ENCODE measurements at places on chromosomes 2 and 18. TPM values are rescaled to one million over a fixed set of nuclear protein-coding genes. Genes with fewer than 3 reads are reported as not detected.
A peak's percentile ranks its signal among the peaks of the same experiment; 100 is the strongest.

DNA sequence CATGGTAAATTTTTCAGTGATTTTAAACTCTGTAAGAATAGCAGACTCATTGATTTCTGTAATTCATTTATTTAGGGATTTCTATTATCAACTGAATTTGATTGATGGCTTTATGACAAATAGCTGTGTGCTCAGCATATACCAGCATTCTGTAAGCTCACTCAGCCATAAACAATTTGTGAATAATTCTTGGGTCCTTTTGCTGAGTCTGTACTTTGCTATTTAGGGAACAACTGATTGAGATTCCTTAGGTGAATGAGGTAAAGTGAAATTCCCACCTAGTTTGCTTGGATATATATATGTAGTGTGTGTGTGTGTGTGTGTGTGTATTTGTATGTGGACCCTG lies 76.7 kb upstream of the CAVIN2 start:
- no peak overlapping the region for H3K27ac ChIP-seq
- peaks cover under 1% of the 10 kb centered on the region for H3K4me1 ChIP-seq

DNA sequence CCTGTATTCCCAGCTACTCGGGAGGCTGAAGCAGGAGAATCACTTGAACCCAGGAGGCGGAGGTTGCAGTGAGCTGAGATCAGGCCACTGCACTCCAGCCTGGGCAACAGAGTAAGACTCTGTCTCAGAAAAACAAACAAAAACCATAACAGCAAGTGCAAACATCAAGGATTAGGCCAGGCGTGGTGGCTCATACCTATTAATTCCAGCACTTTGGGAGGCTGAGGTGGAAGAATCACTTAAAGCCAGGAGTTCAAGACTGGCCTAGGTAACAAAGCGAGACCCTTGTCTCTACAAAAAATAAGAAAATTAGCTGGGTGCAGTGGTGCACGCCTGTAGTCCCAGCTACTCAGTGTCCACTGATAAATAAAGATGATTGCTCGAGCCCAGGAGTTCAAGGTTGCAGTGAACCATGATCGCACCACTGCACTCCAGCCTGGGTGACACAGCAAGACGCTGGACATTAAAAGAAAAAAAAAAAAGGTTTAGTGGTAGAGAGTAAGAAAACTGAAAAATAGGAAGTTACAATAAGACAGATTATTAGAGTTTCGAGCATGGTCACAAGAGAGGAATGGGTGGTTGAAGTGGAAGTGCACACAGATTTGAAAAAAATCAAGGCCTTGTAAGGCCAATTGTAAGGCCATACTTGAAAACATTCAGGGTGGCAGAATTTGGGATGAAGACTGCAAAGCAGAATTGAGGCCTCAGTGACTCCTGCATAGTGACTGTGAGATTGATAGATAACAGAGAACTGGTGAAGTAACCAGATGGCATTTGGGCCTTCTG lies 6.4 kb upstream of the KCMF1 start:
- no peak for DNase-seq
- H3K27ac ChIP-seq, result no peak overlapping the region
- peaks cover 48% of the 10 kb centered on the region for H3K36me3 ChIP-seq
- no peak overlapping the region for H3K4me3 ChIP-seq
- H3K27me3 ChIP-seq, result no peaks in the 10 kb centered on the region

DNA sequence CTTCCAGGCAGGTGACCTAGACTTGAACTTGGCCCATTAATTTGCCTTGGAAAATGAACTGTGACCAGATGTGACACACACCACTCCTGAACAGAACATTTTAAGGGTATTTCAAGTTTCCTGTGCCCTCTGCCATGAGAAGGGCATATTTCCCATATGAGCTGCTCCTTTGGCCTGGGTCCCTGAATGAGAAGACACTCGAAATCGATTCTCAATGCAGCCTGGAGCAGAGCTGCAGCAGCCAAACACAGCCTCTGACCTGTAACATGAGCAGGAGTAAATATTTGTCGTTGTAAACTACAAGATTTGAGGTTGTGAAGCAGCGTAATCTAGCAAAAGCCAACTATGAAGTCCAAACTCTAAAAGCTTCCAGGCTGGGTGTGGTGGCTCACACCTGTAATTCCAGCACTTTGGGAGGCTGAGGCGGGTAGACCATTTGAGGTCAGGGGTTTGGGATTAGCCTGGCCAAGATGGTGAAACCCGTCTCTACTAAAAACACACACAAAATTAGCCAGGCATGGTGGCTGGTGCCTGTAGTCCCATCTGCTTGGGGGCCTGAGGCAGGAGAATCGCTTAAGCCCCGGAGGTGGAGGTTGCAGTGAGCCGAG lies 30.1 kb upstream of the SOS1 start:
- H3K36me3 ChIP-seq, result no peaks in the 10 kb centered on the region
- H3K27me3 ChIP-seq, result no peaks in the 10 kb centered on the region
- no peaks in the 10 kb centered on the region for H3K4me1 ChIP-seq

DNA sequence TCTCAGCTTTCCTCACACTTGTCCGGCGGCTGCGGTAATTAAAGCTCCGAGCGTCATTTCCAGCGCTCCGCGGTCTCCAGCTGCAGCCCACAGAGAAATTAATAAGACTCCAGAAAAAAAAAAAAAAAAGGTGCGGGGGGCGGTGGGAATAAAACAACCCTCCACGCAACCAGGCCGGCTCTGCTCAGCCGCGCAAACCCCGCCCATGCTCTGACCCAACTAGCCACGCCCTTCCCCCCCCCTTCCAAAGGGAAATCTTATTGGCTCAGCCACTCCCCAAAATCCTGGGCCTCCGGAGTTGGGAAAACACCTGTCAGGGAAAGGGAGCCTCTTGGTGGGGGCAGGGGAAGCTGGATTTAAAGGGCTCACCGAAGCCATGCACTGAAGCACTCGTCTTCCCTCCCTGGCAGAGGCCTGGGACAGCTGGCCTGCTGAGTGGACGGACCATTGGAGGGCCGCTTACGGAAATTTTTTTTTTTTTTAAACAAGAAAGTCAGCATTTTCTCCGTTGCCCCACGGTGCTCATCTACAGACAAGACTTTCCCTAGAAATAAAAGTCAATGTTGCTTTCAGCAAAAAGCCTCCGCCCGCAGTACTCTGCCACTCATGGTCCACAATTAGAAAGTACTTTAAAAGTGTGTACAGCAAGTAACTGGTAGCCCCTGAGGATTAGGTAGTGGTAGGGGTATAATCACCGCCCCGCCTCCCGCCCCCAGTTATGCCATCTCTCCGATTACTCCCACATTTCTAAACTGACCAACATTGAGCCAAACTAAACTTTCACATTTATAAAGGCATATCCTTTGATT lies 674 bp upstream of the ERBB4 start:
- H3K4me1 ChIP-seq, result no peaks in the 10 kb centered on the region
- H3K4me3 ChIP-seq, result peak overlapping the region; percentile 65
- no peak overlapping the region for H3K27ac ChIP-seq
- no peaks in the 10 kb centered on the region for H3K36me3 ChIP-seq
- peak; percentile 62 for DNase-seq

DNA sequence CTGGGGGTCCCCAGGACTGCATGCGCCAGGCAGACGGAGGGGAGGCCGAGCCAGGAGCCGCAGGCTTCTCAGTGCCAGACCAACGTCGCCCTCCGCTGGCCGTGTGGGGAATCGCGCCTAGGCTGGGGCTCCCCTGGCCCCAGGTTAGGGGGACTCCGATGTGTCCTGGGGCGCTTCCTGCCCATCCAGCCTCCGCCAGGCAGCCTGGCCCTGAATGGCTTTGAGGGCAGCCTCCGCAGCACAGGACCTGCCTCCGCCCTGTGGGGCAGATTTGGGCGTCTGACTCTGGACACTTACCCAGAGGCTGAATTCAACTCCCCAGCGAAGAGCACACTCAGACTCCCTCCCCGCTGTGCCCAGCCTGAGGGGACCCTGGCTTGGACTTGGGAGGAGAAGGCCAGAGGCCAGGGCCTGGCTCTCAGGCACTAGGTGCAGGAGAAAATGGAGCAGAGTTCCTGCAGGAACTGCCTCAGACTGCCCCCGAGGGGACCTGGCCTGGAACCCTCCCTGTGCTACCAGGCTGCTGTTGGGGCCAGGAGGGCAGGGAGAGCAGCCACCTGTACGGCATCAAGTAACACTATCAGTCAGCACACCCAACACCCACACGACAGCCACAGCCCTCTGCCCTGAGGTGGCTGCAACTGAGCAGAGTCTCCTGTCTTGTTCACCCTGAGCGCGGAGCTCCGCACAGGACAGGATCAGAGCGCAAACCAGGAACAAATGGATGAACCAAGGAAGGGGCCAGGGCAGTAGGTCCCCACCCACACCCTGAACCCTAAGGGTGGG lies 597 bp upstream of the TEKT4 start:
- H3K36me3 ChIP-seq, result no peaks in the 10 kb centered on the region
- no peak overlapping the region for H3K4me3 ChIP-seq
- H3K27me3 ChIP-seq, result peaks cover 25% of the 10 kb centered on the region
- H3K4me1 ChIP-seq, result no peaks in the 10 kb centered on the region

DNA sequence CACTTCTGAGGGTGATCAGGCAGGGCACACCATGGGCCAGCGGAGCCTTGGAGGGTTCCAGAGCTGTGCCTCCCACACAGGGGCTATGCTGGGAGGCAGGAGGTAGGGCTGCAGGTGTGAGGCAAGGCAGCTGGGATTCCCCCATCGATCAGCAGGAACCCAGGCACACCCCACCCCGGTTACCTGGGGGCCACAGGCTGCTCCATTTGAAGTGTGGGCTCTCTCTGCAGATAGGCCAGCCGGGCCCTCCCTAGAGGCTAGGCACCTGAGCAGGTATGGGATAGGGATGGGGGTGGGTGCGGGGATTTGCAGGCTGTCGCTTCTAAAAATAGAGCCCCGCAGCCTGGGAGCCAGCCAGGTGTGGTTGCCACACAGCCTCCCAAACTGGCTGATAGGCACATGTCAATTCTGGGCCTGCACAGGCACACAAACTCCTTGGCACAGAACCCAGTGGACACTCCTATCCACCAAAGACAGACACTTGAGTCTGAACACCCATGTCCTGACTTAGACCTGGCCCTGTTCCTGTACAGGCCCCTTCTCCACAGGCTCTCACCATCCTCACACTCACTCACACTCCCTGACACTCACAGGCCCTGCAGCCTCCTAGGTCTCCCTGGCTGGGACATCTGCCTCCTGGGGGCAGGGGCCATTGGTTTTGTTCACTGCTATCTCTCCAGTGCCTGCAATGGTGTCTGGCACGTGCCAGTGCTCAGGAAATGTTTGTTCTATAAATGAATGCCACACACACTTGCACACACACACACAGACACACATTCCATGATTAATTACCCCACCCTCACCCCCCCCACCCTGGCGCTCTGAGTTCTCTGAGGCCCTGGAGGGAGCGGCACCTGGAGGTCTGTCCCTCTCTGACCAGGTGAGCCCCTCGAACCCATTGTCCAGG lies 73.4 kb downstream of the ZFP36L2 start:
- H3K4me1 ChIP-seq, result no peaks in the 10 kb centered on the region
- peak; percentile 39 for DNase-seq
- H3K27me3 ChIP-seq, result no peaks in the 10 kb centered on the region
- no peak overlapping the region for H3K4me3 ChIP-seq

- DNase-seq, result no peak
- H3K4me1 ChIP-seq, result no peaks in the 10 kb centered on the region
- H3K36me3 ChIP-seq, result no peaks in the 10 kb centered on the region
- H3K4me3 ChIP-seq, result no peak overlapping the region
Measured at GRCh38 chr18:27824841-27825681, 351.9 kb downstream of the CDH2 start.

DNA sequence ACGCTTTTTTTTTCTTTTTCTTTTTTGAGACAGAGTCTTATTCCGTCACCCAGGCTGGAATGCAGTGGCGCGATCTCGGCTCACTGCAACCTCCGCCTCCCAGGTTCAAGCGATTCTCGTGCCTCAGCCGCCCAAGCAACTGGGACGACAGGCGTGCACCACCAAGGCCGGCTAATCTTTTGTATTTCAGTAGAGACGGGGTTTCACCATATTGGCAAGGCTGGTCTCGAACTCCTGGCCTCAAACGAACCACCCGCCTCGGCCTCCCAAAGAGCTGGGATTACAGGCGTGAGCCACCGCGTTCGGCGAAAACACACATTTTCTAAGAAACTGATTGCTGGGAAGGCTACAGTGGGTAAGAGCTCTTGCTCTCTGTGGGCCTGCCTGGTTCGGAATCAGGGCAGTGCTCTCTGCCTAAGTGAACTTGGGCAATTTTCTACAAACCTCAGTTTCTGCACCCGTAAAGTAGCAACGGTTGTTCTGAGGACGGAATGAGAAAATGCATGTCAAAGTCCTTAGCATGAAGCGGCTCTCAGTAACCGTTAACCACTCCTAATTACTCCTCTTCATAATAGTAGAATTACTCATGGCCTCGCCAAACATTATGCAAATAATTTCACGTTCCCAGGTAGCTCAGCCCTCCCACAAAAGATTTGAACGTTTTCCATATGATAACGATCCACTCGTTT lies 1.0 kb upstream of the PMAIP1 start:
- peaks cover 13% of the 10 kb centered on the region for H3K36me3 ChIP-seq
- H3K4me3 ChIP-seq, result peak overlapping the region; percentile 83
- no peak for DNase-seq
- peak overlapping the region; percentile 95 for H3K27ac ChIP-seq
- H3K27me3 ChIP-seq, result no peaks in the 10 kb centered on the region

DNA sequence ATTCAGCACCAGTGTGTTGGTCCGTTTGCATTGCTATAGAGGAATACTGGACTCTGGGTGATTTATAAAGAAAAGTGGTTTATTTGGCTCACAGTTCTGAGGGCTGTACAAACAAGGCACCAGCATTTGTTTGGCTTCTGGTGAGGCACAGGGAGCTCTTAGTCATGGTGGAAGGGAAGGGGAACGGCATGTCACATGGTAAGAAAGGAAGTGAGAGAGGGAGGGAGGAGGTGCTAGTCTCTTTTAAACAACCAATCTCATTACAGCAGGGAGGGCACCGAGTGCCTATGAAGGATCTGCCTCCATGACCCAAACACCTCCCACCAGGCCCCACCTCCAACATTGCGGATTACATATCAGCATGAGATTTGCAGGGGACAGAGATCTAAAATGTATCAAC lies 143.9 kb upstream of the DLX2 start:
- peaks cover 36% of the 10 kb centered on the region for H3K4me1 ChIP-seq
- no peaks in the 10 kb centered on the region for H3K27me3 ChIP-seq
- no peak overlapping the region for H3K4me3 ChIP-seq
- DNase-seq, result no peak
- H3K36me3 ChIP-seq, result no peaks in the 10 kb centered on the region
- no peak overlapping the region for H3K27ac ChIP-seq

DNA sequence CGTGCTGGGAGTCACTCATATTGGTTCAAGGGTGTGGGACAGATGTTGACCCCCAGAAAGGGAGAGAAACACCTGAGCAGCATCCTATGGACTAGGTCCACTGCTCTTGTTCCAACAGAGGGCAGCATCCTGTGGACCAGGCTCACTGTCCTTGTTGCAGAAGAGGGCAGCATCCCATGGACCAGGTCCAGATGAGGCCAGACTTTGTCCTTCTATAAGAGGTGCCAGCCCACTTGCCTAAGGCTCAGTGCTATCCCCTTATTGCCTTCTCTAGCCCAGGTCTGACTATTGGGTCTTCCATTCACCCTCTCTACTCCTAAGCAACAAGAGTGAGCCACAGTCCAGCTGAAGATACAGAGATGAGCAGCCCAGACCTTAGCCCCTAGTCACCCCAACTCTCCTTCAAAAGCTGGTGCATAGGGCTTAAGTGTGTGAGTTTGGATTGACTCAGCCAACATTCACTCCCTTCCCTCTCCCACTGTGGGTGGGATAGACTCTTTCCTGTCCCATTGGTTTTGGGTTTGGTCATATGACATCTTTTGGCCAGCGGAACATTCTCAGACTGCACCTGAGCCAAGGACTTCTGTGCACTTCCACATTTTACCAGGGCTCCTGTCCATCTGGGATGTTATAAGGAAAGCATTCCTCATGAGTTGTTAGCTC lies 132.4 kb upstream of the GPC1 start:
- peaks cover 4% of the 10 kb centered on the region for H3K4me1 ChIP-seq
- peak; percentile 16 for DNase-seq
- no peaks in the 10 kb centered on the region for H3K27me3 ChIP-seq
- no peak overlapping the region for H3K4me3 ChIP-seq
- no peak overlapping the region for H3K27ac ChIP-seq

AQP4 gene
- polyA plus RNA-seq, result not detected

RAD51AP2 gene
- polyA plus RNA-seq, result 0.02 TPM

DAW1 gene
- polyA plus RNA-seq, result 1.2 TPM

Measured in SK-N-SH (cell line).